ENCODE measurements at places on chromosomes 1 and 21. TPM values are rescaled to one million over a fixed set of nuclear protein-coding genes. Genes with fewer than 3 reads are reported as not detected.

Gene SLC2A5
- total RNA-seq = not detected

Gene WNT3A
- total RNA-seq = not detected

Gene DSTYK
- total RNA-seq = 17.0 TPM

Gene PRAMEF26
- total RNA-seq = not detected

Gene FHAD1
- total RNA-seq = 1.7 TPM

Gene PGLYRP4
- total RNA-seq = not detected

DNA sequence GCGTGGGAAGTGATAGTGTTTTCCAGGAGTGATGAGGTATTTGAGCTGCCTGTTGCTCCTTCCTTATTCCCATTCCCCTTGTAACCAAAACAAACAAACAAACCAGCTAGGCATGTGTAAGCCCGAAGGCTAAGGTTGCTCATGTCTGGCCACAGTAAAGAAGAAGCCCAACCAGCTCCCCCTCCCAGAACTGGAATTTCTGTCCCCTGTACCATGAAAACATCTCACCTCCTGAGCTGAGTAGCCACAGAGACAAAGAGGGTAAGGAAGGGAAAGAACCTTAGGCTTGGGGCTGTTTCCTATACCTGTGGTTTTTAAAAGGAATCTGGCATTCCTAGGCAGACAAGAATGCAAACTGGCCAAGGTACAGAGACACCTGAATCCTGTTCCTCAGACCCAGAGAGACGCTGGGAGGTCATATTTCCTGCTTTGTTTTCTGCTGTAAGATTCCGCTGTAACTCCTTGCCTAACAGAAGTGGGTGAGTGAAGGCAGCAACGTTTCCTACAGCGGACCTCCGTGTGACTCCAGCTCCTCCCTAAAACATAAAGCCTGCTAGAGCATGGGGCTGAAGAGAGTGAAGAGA, 41.7 kb upstream of the RAB4A start:
- DNase-seq = no peak

- no peak for DNase-seq
Measured at GRCh38 chr1:119935373-119935772, 39.1 kb upstream of the ADAM30 start.

DNA sequence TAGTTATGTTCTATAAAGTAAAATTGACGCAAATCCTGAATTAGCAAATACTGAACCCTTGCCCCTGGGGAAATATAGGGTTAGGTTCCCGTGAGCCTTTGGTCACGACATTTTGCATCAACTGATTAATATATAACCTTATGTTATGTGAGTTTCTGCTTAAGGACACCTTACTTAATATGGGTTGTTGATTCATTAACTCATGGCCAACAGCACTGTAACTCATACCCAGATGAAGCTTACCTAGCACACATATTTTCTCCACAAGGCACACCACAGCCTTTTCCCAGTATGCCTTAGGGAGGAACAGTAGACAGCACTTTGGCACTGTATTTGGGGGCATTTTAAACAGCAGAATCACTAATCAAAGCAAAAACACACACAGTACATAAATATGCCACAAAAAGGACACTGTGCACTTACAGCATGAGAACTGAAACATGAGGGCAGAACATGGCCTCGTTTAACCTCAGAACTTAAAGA, 15.1 kb downstream of the INAVA start:
- DNase-seq = no peak

DNA sequence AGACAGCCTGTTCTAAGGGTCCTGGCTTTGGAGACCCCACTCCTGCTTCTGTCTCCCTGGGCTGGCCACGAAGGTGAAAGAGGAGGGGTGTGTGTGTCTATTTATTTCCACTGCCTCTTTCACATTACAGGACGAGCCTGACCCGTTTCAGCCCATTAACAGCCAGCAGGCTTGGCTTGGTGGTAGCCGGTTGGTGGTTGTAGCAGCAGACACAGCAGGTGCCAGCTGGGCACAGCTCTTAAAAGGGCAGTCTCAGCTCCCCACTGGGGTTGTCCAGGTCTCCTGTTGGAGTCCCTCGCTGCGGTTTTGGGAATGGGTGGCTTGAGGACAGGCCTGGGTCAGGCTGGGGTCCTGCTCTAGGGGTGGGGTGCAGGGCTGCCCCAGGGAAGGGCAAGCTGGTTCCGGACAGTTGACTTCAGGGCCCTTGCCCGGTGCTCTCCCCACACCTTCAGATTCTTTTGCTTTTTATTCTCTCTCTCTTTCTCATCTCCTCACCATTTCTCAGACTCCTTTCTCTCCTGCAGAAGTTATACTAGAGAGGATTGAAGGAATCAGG, 84.6 kb downstream of the ACTL8 start:
- DNase-seq = no peak

DNA sequence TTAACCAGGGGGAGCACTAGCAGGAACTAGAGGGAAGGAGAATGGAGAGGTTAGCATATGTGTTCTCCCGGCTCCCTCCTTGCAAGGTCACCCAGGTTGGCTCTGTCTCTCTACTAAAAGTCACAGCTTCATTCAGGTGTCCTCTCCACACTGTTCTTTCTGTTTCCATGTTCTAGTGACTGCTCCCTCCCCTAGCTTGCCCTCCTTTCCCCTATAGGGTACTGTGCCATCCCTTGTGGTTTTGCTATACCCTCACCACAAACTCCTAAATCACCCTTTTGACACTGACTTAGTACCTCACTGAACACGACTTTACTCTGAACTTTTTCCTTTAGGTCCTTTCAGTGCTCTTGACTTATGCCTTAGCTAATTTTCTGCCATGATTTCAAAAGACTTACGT, 389.3 kb downstream of the ST6GALNAC3 start:
- no peak for DNase-seq

DNA sequence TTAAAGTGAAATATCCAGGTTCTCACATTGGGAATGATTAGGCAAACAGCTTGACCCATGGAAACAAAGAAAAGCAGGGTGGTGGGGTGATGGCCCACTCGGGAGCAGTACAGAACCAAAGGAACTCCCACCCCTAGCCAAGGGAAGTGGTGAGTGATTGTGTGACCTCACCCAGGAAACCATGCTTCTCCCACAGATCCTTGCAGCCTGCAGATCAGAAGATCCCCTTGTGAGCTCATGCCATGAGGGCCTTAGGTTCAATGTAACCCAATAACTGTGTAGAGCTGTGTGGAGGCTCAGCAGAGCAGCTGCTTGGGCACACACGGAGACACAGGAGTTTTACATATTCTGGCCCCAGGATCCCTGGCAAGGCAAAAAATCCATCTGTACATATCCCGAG, 311.8 kb upstream of the DPYD start:
- no peak for DNase-seq

GRCh38 chr21:45074048-45074817, at the start of gene ADARB1:
Gene ADARB1, plus strand, starts transcription at chr21:45074580. Its CDS starts 97,077 bp downstream, at chr21:45171657.
- peak; percentile 61 for DNase-seq

DNA sequence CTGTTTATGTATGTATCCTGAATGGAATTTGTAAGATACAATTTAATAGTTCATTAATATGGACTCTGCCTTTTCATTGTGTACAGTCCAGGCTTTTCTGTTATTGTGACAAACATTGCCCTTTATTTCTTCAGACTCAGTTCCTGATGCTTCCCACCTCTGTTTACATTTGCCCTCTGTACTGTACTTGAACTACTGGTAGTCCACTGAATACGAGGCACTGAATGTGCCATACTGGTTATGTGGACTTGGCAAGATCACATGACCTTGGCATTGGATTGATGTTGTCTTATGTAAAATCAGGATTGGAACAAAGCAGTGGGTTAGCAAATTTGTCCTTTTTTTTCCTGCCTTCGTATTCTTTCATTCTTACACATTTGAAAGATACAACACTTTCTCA, 27.8 kb downstream of the RALGPS2 start:
- no peak for DNase-seq

DNA sequence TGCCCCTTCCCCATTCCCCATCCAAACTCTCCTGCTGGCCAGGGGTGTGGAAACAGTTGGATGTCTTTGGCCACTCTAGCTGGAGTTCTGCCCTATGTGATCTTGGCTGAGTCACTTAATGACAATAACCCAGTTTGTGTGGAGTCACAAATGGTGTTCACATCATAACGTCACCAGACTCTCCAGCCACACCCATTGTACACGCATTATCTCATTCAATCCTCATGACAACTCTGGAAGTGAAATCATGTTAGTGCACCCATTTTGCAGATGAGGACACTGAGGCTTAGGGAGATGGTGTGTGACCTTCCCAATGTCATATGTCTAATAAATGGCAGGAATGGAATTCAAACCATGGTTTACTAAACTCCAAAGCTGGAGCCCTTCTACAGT, 1.2 kb upstream of the CDA start:
- no peak for DNase-seq

DNA sequence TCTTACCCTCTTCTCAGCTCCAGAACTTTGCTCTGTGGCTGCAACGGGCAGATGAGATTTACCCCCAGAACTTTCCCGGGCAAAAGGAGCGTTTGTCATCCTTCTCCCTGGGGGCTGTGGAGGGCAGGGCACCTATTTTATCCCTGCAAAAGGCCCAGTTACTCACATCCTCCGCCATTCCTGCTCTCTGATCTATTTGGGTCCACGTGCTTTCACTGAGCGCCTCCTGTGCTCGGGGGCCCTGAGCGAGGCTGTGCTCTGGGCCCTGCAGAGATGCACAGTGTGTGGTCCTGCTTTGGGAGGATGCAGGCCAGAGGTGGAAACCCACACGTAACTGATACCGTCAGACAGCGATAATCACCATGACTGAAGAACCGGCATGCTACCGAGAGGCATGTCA, 2.4 kb upstream of the CSMD2 start:
- DNase-seq = no peak

GRCh38 chr1:67734323-67734690, 49.3 kb downstream of the GADD45A start:
- no peak for DNase-seq
